Activated T-helper 1 cell treated with Interleukin-2 at 50 U/mL for 16 hours (primary cell): ENCODE measurements at places on chromosomes 2 and 18.

- no peak for DNase-seq
These were observed 204.6 kb downstream of the RAB3GAP1 start for GRCh38 chr2:135256531-135257260.

- no peak for DNase-seq
These were observed 126.8 kb downstream of the PXDN start for GRCh38 chr2:1617425-1618021.

GRCh38 chr18:35458271-35458670, 39.5 kb downstream of the INO80C start:
- no peak for DNase-seq

DNA sequence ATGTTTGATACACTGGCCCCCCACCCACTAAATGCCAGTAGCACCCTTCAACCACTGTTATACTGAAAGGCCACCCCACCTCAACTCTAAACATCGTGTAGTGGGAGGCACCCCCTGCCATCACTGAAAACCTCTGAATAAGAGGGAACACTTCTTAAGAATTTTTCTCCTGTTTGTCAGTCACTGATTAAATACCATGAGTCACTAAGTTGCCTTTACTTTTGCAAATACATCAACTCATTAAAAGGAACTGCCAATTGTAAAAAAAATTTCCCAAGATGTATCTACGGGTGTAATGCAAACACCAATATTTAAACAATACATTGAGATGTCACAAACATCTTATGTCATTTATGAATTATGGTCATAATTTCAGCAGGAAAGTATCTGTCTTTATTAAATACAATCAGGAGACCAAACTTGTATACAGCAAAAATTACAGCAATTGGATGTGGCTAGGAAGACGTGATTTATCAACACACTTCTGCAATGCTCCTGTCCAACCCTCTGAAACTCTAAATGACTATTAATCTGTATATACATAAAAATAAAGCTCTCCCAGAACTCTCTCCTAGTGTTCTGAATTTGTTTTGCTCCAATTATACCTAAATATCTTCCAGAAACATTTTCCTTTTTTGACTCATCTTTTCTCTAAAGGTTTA, 144.1 kb upstream of the STK17B start:
- DNase-seq, result no peak

DNA sequence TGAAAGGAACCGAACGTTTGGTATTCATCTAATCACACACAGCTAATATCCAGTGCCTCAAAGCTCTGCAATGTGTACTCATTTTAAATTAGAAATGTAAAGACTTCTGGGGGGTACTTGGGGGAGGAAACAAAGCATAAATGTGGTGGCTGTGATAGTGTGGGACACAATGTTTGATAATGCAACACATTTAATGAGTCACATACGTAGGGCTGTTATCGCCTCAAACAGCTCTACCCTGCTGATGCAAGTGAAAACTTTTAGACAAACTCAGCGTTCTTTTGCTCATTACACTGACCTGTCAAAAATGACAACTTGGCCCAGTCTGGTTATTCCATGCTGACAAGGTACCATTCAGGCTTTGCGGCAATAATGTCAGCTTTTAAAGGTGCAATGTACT, 1227.1 kb upstream of the CELF4 start:
- DNase-seq, result no peak

DNA sequence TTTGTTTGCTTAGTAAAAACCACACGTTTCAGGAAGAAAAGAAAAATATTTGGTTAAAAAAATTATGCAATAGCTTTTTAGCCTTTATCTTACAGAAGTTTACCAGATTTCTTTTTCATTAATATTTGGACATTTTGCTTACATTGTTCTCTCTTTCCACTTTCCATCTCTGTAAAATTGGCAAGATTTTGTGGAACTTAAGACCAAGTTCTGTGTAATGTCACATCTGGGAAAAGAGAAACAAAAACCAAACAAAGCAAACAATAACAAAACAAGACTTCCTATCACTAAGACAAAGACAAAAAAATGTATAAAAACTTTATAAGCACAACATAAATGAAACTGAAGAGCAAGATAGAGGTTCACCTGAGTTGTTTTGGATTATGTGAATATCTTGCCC, 1392.1 kb upstream of the CELF4 start:
- no peak for DNase-seq

DNA sequence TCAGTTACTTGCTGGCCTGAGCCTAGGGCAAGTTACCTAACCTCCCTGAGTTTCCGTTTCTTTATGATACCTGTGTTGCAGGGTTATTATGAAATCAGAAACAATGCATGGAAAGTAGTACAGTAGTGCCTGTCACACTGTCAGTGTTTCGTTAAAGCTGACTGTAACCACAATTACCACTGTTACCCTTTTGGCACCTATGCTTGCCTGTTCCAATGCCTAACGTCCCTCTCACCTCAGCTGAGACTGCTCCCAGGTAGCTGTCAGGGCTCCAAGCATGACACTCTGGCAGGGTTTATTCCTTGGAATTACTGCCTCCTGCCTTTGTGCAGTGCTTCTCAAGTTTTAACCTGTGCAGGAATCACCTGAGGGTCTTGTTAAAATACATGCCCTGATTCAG, 135.2 kb upstream of the RBMS1 start:
- no peak for DNase-seq

- DNase-seq, result no peak
These were observed 27.6 kb upstream of the CDC42EP3 start for GRCh38 chr2:37698931-37699481.
